ENCODE measurements at places on chromosomes 7 and 10. TPM values are rescaled to one million over a fixed set of nuclear protein-coding genes. Genes with fewer than 3 reads are reported as not detected.

Gene SUN3
- total RNA-seq, result 0.09 TPM

Gene GIMAP4
- not detected for total RNA-seq

Gene GARIN1A
- total RNA-seq, result 0.38 TPM

Gene ARHGAP19
- 4.9 TPM for total RNA-seq

Gene FZD8
- 4.9 TPM for total RNA-seq

Gene MRLN
- not detected for total RNA-seq

Gene GDF2
- not detected for total RNA-seq

Gene SFTPD
- 0.31 TPM for total RNA-seq

Gene GPR15LG
- not detected for total RNA-seq

Gene NEBL
- 11.9 TPM for total RNA-seq

Gene PHF14
- total RNA-seq, result 18.3 TPM

Gene ANKRD61
- 0.84 TPM for total RNA-seq

Gene LGI1
- not detected for total RNA-seq

Gene SSC4D
- 1.4 TPM for total RNA-seq

Gene ADCYAP1R1
- total RNA-seq, result not detected

Gene ASAH2B
- 4.3 TPM for total RNA-seq

Gene GIMAP1
- total RNA-seq, result not detected

Gene SHH
- total RNA-seq, result 0.43 TPM

Gene CC2D2B
- not detected for total RNA-seq

Gene SH2D4B
- not detected for total RNA-seq

Gene ATP6V1F
- 242 TPM for total RNA-seq

Gene HMX2
- 0.10 TPM for total RNA-seq

Gene DEPP1
- 2.0 TPM for total RNA-seq

Gene FGL2
- total RNA-seq, result not detected

Gene GRM3
- not detected for total RNA-seq

Gene ABHD11
- 25.9 TPM for total RNA-seq

Gene MBL2
- total RNA-seq, result not detected

Gene MXI1
- 3.8 TPM for total RNA-seq

Gene NACAD
- total RNA-seq, result 0.31 TPM

Gene COL28A1
- 0.97 TPM for total RNA-seq

Gene STAM
- total RNA-seq, result 23.4 TPM

Gene PLXNA4
- 0.41 TPM for total RNA-seq

Gene TMEM130
- 0.31 TPM for total RNA-seq

Gene SCART1
- 0.22 TPM for total RNA-seq

Gene LAMB4
- 0.14 TPM for total RNA-seq

Gene IKZF1
- not detected for total RNA-seq

Data from A549 treated with Hydrocortisone at 1 μM for 4 hours (cell line).